ENCODE measurements at places on chromosomes 3 and 15. TPM values are rescaled to one million over a fixed set of nuclear protein-coding genes. Genes with fewer than 3 reads are reported as not detected.

Gene NME9
- 0.47 TPM for total RNA-seq

Gene CPA3
- total RNA-seq: not detected

Gene VPS18
- 33.5 TPM for total RNA-seq

Gene SOX2
- total RNA-seq: 23.5 TPM

Gene CCDC9B
- total RNA-seq: 0.49 TPM

Data from glutamatergic neuron (in vitro differentiated cells).